ENCODE measurements at places on chromosomes 5 and 9.

GRCh38 chr9:6551136-6551535 is 94.4 kb downstream of the GLDC start:
- no peak for DNase-seq

DNA sequence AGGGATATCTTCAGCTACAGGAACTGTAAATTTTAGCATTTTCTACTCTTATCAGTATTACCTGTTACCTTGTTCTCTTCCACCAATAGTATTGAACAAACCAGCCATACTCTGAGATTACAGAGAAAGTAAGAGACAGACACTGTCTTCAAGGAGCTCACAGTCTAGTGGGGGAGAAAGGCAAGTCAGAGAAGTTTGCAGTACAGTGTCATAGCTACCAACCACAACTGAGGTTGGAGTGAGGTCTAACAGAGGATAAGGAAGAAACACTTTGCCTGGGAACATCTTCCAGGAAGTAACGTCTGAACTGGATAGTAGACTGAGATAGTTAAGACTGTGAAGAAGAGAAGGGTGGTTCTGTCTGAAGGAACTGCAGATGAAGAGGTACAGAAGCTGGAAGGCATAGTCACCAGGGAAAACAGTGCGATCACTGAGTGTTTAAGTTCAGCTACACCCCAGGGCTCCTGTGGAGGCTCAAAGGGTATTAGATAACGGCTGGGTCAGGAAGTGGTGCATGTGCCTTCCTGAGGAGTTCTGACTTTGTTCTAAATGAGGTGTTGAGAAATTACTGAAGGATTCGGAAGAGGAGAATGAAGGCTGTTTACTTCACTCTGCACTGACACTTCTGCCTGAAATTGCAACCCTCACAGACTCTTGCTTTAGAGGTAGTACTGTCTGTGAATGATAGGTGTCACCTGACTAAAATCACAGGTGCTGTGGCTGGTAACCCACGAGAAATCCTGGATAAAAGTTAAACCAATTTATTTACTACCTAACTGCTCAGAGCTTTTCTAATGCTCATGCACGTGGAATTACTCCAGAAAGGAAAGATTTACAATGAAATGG is 841.6 kb downstream of the MAT2B start:
- no peak for DNase-seq

DNA sequence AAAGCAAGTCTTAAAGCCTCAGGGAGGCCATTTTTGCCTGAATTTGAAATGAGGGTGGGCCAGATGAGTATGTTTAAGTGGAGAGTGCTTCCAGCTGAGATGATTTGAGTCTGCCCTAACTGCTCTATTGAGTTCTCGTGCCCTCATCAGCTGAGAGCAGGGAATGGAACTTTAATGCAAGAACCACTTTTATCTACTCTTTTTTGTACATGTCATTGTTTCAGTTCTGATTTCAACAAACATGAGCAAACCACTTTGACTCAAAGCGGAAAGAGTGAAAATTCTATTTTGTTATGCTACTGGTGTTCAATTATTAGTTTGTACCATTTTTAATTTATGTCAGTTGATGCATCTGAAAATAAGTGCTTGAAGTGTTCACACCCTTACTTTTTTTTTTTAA is 35.8 kb downstream of the DCAF10 start:
- no peak for DNase-seq

- DNase-seq = peak; percentile 51
Measured at GRCh38 chr9:129509533-129509928, 111.4 kb downstream of the C9orf50 start.

Data from urothelium cell line (cell line).